ENCODE measurements at places on chromosomes 2 and 18.

GRCh38 chr18:69872661-69873060 is 75.0 kb downstream of the CD226 start:
- DNase-seq = no peak

GRCh38 chr2:203654826-203655225 is 51.6 kb upstream of the CD28 start:
- no peak for DNase-seq

DNA sequence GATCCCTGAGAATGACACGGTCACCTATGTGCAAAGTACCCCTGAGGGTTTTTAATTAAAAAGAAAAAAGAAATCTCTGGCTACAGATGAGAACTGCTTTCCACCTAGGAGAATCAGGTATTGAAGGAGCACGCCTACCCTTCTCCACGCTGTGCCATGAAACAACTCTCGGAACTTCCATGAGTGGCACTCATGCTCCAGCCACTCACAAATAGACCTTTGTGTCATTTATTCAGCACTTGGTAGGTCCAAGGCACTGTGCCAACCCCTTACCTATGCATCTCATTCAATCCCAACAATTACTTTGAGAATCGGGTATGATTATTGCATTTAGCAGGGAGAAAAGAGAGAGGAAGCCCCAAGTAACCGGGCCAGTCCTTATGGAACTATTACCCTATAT is 44.9 kb upstream of the TTC39C start:
- no peak for DNase-seq

DNA sequence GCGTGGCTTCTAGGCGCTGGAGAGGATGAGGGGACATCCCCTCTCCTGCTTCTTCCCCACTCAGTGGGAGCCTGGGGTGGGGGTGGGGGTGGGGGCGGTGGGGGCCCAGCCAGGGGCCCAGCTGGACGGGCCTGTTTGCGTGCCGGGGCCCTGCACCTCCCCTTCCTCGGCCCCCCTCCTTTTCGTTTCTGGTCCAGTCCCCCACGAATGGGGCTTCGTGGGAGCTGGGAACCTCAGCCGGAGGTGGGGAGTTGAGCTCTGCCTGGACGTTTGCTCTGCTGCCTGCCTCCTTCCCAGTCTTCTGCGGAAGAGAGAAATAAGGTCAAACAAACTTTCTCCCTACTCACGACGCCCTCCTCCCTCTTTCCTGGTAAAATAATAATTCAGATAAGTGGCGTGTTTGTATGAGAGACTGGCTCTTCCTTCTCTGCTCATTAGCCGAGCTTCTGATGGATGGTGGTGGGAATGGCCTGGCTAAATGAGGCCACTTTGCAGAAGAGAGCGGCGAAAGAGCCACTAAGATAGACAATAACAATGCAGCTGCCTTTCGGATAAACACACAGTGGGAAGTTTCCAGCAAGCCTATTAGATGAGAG is 782 bp downstream of the MTA3 start:
- DNase-seq = no peak

DNA sequence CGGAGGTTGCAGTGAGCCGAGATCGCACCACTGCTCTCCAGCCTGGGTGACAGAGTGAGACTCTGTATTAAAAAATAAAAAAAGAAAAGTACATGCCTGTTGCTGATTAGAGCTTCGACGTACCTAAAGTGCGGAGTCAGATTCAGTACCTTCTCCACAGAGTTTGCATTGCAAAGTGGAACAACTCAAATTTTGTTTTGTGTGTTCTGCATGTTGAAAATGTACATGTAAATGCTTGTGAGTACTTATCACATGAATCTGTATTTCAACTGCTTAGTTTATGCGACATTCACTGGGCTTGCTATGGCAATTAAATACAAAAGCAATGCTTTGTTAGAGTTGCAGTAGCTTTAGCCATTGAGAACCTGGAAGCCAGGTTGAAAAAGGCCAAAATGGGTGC is 36.4 kb downstream of the ACTR2 start:
- DNase-seq = no peak

DNA sequence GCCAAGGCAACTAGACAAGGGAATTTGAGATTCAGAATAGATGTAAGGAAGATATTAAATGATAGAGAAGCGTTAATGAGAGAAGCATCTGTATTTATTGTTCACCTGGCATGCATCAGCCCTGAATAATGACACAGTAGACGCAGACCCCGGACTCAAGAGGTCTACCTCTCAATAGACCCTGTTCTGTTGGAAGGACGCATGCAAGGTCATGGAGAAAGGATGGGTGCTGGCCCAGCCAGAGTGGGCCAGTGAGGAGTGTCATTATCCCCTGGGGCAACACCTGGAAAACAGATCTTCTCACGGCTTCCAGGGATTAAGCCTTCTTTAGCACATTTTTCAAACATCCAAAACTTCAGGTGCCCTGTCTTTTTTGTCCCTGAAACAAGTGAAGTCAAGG is 461.0 kb downstream of the EIPR1 start:
- no peak for DNase-seq

GRCh38 chr2:224659714-224660113 is 56.5 kb downstream of the CCDC195 start:
- no peak for DNase-seq

- DNase-seq = no peak
Measured at GRCh38 chr2:168510125-168510756, 54.2 kb downstream of the CERS6 start.
